ENCODE measurements at places on chromosomes 1 and 21.
A peak's percentile ranks its signal among the peaks of the same experiment; 100 is the strongest.

DNA sequence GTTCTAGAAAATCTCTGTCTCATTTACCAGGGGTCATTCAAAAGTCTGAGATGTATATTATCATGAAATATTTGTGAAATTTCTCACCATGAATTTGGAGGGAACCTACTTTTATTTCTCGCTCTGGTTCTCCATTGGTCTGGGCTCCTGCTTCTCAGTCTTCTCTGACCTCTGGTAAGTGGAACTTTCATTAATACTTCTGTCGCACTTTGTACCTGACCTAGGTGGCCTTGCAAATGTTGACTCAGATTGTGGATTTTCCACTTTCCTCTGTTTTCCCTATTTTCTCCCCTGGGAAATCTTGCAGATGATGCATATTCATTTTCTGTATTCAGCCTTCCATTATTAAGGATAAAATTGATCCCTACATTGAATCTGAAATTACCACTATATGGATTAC is 53.2 kb downstream of the LRIG2 start:
- DNase-seq, result no peak

DNA sequence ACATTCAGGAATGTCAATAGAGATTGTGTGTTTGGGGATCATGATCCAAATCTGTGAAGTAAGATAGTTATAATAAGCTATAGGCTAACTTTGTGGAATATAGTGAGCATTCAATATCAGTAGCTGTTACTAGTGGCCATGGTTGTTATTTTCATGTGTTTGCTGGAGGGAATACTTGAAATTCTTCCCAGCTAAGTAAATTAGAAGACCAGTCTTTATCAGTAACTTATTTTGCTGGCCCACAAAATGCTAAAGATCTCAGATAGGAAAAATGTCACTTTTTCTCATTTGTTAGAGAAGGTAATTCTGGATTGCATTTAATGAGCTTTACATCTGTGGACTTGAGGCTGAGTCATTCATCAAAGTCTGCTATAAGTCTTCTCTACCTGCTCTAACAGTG is 156.1 kb upstream of the LRRC7 start:
- DNase-seq, result no peak

GRCh38 chr1:51482881-51483280 is 36.2 kb downstream of the EPS15 start:
- DNase-seq, result no peak

DNA sequence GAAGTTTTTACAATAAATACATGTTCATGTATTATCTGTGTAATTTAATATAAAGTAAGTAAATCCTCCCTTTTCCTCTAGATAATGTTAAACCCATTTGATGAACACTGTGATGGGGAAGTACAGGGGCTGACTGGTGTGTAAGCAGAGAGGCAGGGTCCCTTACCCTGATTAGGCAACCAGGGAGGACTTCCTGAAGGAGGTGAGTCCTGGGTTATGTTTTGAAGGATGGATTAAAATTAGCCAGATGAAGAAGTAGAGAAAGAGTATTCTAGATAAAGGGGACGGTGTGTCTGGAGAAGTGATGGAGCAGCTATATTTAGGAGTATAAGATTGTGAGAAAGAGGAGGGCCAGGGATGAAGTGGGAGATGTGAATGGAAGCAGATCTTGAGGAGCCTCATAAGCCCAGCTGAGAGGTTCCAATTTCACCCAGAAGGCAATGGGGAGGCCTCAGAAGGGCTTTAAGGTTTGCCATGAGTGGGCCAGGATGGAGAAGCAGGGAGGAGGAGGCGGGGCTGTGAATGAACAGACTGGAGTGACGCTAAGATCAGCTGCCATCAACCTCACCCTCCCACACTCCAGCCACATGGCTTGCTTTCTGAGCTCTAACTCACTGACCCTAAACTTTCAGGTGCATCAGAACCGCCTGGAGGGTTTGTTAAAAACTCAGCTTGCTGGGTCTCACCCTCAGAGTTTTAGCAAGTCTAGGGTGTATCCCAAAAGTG is 30.9 kb upstream of the ID3 start:
- peak; percentile 79 for DNase-seq

DNA sequence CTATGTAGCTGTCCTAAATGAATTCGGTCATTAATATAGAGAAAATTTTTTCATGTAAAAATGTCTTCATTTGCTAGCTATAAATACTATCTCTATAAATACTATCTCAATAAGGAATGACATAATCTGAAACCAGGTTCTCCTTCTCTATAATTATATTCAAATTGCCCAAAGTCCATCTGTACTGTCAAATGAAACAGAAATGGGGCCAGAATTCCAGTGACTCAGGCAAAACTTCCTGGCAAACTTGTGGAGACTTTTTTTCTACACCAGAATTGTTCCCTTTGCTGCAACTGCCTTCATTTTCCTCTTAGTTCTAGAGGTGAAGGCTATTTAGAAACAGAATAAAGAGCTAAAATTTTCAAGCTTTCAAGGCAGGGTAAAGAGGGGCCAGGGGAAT is 152.5 kb downstream of the KCNH1 start:
- no peak for DNase-seq

DNA sequence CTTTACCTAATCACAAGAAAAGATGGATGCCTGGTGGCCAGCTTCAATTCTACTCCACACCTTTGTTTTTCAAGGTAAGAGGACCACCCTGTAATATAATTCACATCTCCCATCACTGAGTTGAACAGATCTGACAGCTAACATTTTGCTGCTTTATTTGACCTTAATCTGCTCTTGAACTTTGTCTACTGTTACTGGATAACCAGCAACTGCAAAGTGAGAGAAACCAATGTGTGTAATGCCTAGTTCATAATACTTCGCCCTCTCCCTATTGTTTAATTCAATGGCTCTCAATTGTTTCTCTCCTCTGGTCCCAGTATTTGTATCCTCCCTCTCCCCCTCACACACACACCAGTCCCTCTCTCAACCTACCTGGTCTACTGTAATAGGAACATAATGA is 214.4 kb downstream of the DAB1 start:
- DNase-seq, result no peak
